ENCODE measurements at places on chromosomes 4 and X. TPM values are rescaled to one million over a fixed set of nuclear protein-coding genes. Genes with fewer than 3 reads are reported as not detected.

DNA sequence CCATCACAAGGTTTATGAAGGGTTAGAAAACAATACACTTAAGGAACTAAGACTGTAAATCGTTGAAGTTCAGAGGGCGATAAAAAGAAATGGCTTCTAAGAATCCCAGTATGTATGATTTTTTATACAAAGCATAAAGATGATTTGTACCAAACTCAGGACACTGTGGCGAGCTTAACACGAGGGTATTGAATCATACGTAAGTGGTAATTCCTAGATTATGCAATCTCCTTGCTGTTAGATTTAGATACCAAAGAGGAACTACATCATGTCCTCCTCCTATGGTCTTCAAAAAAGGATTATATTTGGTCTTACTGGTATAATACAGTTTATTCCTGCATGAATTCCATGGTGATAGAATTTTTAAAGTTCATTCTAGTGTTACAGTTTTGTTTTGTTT lies 23.9 kb downstream of the NFKB1 start:
- no peak overlapping the region for H3K27ac ChIP-seq
- peaks cover 4% of the 10 kb centered on the region for H3K4me1 ChIP-seq
- no peak overlapping the region for H3K4me3 ChIP-seq
- H3K27me3 ChIP-seq: no peaks in the 10 kb centered on the region
- no peak for DNase-seq

- no peaks in the 10 kb centered on the region for H3K27me3 ChIP-seq
- no peak overlapping the region for H3K27ac ChIP-seq
- no peaks in the 10 kb centered on the region for H3K4me1 ChIP-seq
- no peaks in the 10 kb centered on the region for H3K36me3 ChIP-seq
Observed at GRCh38 chrX:34764852-34765361, 107.8 kb upstream of the TMEM47 start.

GRCh38 chr4:5370286-5370685 lies 319.0 kb downstream of the STK32B start:
- H3K27me3 ChIP-seq: no peaks in the 10 kb centered on the region
- no peaks in the 10 kb centered on the region for H3K4me1 ChIP-seq
- no peak for DNase-seq

DNA sequence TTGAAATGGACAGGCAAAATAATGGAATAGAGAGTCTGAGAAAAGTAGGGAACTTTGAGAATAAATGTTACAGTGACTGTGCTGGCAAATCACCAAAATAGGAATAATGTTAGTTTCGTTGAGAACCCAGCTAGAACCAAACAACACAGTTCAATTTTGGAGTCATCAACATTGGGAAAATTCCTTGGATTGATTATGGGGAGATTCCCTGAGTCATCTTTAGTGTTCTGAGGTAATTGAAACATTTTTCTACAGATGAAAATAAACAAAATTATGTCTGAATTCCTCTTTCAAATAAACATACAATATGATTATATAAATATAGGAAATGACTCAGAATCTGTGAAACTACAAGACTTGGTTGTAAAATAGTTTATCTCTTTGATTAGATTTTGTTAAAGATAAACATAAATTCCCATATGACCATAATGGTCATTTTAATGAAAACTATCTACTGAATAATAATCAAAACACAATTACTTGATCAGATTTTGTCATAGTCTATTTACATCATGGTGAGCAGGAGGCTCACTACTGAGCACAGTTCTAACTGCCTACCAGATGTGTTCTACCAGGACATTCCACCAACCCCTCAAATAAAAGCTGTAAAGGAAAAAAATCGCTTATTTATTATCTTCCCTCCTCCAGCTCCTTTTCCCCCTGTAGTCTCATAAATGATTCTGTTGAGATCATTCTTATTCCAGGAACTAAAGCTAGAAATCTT lies 51.4 kb upstream of the GABRA2 start:
- H3K36me3 ChIP-seq: no peaks in the 10 kb centered on the region
- no peaks in the 10 kb centered on the region for H3K27me3 ChIP-seq
- no peak for DNase-seq

GRCh38 chr4:183408796-183409195 lies 35.6 kb upstream of the CDKN2AIP start:
- H3K27me3 ChIP-seq: no peaks in the 10 kb centered on the region
- H3K36me3 ChIP-seq: no peaks in the 10 kb centered on the region
- no peak overlapping the region for H3K4me3 ChIP-seq
- H3K4me1 ChIP-seq: no peaks in the 10 kb centered on the region

- no peak overlapping the region for H3K27ac ChIP-seq
- no peak for DNase-seq
- H3K4me3 ChIP-seq: no peak overlapping the region
- H3K4me1 ChIP-seq: no peaks in the 10 kb centered on the region
- H3K36me3 ChIP-seq: no peaks in the 10 kb centered on the region
- peaks cover 4% of the 10 kb centered on the region for H3K27me3 ChIP-seq
Observed at GRCh38 chr4:108058685-108059440, 69.2 kb downstream of the HADH start.

Gene CLTRN
- total RNA-seq: 0.90 TPM

Gene ITM2A
- total RNA-seq: 44.4 TPM

Gene CCDC120
- total RNA-seq: 10.8 TPM

Gene DCHS2
- 0.32 TPM for total RNA-seq

Data from upper lobe of right lung (tissue), 1 donor.